H4 (cell line): ENCODE measurements at places on chromosomes 1 and 21.

DNA sequence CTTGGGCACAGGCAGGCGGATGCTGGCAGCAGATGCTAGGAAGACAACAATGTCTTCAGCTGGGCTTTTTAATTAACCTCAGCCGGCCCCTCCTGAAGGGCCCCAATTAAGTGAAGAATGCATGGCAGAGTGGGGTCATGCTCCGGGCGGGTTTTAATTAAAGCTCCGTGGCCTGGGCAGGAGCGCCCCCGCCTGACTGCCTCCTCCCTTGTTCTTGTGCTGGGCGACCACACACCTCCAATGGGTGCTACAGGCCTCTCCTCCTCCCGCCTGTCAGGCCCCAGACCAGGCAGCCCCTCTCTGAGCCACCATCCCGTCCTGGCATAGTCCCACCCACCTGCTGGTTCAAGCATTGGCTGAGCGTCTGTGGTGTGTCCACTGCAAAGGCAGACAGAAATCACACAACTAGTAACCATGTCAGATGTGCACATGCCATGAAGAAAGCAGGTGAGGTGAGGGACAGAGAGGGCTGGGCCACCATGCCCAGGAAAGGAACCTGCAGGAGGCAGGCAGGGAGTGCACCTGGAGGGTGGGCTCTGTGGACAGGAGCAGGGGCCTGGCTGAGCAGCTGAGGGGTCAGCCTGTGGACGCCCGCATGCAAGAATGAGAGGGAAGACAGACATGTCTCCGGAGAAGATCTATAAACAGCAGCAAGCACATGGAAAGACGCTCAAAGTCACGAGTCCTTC lies 8.5 kb upstream of the ARF1 start:
- DNase-seq: no peak

GRCh38 chr1:4880626-4881025 lies 226.2 kb downstream of the AJAP1 start:
- no peak for DNase-seq

- DNase-seq: no peak
These were observed 3.0 kb downstream of the GPN2 start for GRCh38 chr1:26887125-26887524.

- peak; percentile 70 for DNase-seq
These were observed 395.6 kb downstream of the SETD4 start for GRCh38 chr21:35664683-35665082.

DNA sequence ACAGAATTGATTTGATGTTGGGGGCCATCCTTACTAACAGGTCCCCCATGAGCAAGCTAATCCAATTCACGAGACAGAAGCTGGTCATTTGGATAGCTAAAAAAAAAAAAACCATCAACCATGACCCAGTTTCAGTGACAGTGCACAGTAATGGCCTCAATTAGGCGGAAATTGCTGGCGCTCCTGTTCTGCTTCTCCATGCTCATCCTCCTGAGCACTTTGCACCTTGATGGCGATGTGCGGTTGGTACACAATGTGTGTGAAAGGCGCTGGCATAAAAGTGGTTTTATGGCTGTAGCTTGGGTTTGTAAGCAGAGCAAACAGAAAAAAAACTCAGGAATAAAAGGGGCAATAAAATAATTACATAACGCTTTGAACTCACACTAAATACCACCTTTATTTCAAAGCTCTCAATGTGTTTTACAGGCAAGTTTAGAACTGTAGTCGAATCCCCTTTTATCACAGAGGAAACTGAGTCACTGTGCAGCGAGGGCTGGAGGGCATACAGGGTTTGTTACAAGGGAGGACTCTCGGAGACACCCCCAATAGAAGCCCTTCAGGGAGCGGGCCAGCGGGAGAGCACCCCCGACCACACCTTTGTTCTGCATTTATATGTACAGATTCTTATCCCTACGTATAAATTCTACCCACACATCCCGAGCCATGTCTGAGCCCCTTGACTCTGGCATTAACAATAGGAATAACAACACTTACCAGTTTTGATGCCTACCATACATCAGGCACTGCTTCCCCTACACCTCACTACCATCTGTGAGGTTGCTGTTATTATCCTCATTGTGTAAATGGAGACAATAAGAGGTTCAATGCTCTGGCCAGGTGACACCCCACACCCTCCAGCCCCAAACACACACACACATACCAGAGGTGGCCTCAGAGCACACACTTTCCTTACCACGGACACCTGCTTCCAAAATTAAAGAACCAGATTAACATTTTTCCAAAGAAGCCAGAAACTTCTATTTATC lies 213.5 kb upstream of the IRF2BP2 start:
- DNase-seq: no peak

DNA sequence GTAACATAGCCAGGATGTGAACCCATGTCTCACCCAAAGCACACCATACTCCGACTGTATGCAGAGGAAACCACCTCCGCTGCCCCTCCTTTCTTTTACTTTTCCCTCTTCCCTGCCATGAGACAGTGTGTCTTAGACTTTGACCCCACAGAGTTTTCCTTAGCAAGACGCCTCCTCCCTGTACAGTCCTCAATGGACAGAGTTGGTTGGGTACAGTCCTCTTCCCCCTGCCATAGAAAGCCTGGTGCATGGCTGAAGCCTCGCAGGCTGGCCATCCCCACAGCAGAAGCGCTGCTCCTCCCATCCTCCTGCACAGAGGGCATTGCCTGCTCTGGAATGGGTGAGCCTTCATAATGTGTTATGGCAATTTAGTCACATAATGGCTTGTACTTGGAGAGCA lies 127.9 kb downstream of the PLPP3 start:
- no peak for DNase-seq

DNA sequence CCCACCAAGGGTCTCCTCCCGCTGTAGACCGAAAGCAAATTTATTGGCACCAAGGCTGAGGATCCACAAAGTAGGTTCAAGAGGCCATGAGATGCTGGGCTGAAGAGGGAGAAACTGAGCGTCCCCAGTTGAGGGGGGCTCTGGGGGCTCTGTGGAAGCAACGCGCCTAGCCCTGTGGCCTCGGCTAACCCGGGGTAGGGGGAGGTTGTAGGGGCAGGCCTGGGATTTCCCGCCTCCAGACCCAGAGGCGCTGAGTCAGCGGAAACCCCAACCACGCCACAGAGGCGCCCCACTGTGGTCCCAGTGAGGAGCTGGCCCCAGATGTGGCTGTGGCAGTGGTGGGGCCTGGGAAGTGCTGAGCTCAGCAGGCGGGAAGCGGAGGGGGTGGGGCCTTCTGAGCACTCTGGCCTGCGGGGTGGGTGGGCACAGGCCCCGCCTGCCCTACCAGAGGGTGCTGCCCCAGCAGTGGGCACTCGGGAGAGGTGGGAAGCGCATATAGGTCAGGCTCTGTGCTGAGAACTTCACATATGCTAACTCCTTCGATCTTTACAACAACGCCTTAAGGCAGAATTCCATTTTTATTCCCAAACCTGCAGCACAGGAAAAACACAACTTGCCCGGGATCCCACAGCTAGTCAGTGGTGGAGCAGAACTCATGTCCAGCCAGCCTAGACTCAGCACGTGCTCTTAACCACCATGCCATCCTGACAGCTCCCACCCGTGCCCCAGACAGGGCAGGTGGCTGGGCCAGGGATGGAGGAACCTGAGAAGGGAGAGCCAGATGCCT lies 1.5 kb upstream of the COL16A1 start:
- DNase-seq: peak; percentile 62

DNA sequence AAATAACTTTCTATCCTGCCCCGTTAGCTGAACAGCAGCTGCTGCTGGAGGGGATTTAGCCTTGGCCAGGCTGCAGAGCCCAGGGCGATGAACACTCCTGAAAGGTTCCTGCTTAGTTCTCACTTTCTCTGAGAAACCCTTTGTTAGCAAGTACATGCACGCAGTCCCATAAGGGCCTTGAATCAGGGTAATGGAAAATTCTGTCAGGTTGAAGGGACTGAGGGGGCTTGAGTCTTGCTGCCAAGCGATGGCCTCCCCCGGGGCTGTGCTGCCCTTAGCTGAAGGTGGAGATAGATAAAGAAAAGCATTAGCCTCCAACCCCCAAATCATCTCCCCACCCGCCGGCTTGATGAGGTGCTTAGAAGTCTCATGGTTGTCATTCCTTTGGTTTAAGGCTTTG lies 7.9 kb downstream of the GJA5 start:
- DNase-seq: no peak

DNA sequence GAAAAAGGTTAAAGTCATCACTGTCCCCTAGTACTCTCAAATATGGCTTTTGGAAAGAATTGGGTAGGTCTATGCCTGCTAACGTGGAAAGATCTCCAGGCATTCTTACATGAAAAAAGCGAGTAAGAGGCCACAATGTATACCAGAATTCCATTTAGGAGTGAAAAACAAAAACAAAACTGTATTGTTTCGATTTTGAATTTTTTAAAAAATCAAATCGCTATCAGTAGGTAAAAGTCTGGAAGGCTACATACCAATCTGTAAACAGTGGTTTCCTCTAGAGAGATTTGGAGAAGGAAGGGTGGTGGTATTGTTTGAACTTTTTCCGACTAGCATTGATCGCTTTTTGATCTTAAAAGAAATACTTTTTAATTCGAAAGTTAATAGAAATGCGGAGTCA lies 55.9 kb downstream of the RRAGC start:
- DNase-seq: no peak

GRCh38 chr1:44284184-44284583 lies 70.9 kb downstream of the ERI3 start:
- no peak for DNase-seq

DNA sequence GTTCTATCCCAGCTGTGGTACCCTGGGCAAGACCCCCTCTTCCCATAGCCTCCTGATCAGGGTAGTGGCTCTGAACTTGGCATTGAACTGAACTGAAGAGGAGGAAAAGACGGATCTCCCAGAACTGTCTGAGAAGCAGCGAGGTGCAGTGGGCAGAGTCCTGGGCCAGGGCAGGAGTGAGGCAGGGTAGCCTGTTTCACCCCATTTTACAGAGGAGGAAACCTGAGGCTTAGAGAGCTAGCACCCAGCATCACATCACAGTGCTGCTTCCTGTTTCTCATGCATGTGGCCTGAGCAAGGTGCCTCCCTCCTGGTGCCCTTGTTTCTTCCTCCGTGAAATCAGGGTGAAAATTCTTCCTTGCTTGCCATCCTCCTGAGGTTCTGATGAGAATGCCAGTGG lies 17.1 kb downstream of the ZNF362 start:
- no peak for DNase-seq

- no peak for DNase-seq
These were observed 29.0 kb downstream of the JUN start for GRCh38 chr1:58754683-58755467.

DNA sequence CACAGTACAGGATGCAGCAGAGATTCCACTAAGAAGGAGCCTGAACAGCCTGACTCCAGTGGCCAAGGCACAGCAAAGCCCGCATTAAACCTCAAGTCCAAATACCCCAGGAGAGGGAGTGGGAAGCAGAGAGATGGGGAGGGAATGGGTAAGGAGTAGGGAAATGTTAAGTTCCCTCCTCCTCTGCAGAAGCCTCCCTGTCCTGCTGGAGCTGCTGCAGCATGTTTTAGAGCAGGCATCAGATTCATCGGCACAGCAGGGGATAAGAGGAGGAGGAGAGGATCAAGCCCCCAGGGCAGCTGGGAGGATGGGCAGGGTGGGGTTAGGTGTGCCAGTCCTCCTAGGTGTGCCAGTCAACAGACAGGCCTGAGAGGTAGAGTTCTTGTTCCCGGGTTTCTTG lies 709.7 kb downstream of the PTPRU start:
- no peak for DNase-seq

DNA sequence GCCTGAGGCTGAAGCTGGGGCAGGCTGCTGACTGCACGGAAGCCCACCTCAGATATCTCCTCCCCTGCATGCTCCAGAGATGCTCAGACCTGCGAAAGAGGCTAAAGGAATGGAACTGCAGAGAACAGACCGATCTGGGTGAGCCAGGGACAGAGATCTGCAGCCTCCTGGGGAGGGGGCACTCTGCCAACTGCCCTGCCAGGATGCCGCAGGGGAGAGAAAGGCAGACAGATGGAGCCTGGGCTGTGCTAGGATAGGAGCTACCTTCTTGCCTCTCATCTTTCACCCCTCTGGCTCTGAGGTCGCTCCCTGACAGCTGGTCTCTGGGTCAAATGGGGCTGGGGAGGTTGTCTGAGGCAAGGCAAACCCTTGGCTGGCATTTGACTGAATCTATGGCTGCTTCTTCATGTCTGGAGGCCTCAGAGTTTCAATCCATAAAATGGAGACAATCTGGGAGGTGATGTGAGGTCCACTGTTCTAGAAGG lies 238.2 kb downstream of the GRIK3 start:
- DNase-seq: no peak

GRCh38 chr1:231724876-231725647 lies 98.5 kb downstream of the DISC1 start:
- peak; percentile 75 for DNase-seq

- DNase-seq: no peak
These were observed 9.1 kb downstream of the NTNG1 start for GRCh38 chr1:107149946-107150345.

DNA sequence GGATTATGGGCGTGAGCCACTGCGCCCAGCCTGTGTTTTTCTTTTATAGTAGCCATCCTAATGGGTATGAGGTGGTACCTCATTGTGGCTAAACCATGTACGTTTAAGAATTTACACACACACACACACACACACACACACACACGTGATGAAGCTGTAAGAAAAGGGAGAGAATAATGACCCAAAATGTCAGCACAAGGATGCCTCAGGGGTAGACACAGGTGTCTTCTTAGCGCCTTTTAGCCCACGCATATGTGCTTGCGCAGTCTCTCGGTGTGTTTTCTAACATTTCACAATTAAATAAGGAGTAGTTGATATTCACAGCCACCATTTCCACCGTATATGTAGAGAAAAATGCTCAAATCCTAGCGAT lies 782 bp upstream of the PFKL start:
- no peak for DNase-seq

DNA sequence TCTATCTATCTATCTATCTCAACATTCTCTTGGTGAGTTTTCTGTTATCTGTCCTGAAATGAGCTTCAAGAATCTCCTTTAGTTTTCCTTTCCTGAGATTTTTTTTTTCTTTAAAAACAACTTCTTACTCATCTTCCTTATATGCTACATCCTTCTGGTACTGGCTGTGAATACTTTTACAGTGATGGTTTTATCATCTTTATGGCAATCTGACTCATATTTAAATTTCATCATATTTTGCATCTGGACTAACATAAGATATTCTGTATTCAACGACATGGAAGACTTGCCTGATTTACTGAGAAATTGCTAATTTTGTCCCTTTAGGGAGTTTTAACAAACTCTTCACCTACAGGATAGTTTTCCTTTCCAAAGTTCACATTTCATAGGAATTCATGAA lies 33.0 kb downstream of the PDE4B start:
- DNase-seq: no peak

GRCh38 chr1:62728963-62729362 lies 40.8 kb upstream of the DOCK7 start:
- no peak for DNase-seq

- no peak for DNase-seq
These were observed 276.0 kb downstream of the TM2D1 start for GRCh38 chr1:61448914-61449313.

DNA sequence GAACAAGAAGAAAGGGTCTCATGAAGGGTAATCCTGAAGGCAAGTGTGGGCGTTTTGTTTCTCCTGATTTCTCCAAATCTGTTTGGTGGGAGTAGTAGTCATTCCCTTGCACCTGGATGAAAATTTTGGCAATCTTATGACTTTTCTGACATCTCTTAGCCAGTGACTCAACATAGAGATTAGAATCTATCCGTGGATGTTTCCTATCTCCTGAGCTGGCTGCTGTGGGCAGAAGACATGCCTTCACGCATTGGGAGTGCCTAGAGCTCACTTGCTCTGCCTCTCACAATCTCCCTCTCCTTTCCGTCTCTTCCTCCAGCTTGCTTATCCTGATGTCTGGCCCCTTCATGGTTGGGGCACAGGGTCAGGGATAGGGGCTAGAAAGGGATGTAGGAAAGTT lies 174.2 kb upstream of the NFIA start:
- DNase-seq: no peak
